ENCODE measurements at places on chromosomes 7 and 10.

- no peak for DNase-seq
Observed at GRCh38 chr7:7857143-7857583, 111.4 kb upstream of the GLCCI1 start.

GRCh38 chr7:22443370-22444180 is 56.4 kb downstream of the STEAP1B start:
- no peak for DNase-seq

- DNase-seq = no peak
Observed at GRCh38 chr7:70082099-70082611, 483.9 kb downstream of the AUTS2 start.

- no peak for DNase-seq
Observed at GRCh38 chr7:105046414-105046813, 32.4 kb downstream of the KMT2E start.

DNA sequence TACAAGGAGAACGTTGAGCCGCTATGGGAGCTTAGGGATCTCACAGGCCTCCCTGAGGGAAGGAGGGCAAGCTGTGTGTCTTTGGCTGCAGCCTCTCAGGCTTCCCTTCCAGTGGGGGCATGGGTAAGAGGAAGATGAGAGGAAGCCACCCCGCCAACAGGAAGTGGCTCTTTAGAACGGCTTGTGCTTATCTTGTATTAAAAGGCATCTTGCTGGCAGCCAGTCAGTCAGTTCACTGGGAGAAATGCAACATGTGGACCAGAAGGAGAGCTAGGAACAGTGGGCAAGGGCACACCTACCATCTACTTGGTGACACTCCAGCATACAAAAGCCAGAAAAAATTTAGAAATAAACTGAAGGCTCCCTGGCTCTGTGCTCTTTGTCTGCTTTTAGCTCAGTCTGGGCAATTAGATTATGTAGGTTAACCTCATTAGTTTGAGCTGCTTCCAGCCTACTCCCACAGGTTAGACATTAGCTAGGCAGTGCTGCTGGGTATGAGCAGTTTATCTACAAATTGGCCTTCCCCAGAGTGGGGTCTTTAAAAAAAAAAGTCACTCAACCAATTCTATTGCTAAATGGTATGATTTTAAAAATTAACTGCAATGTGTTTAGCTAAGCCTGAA is 595.9 kb downstream of the KCNMA1 start:
- DNase-seq = no peak

- DNase-seq = no peak
Observed at GRCh38 chr7:44771358-44771757, 22.7 kb downstream of the ZMIZ2 start.

- no peak for DNase-seq
Observed at GRCh38 chr7:116582164-116582732, 57.4 kb downstream of the CAV1 start.

- DNase-seq = no peak
Observed at GRCh38 chr7:107946881-107947280, 55.9 kb downstream of the DLD start.

- no peak for DNase-seq
Observed at GRCh38 chr10:122850705-122851640, 5.3 kb upstream of the CUZD1 start.

- no peak for DNase-seq
Observed at GRCh38 chr7:94344826-94345225, 49.9 kb upstream of the COL1A2 start.

- DNase-seq = no peak
Observed at GRCh38 chr10:101840102-101840684, 3.4 kb downstream of the KCNIP2 start.

- DNase-seq = no peak
Observed at GRCh38 chr10:13684252-13684791, 97.6 kb downstream of the PRPF18 start.

DNA sequence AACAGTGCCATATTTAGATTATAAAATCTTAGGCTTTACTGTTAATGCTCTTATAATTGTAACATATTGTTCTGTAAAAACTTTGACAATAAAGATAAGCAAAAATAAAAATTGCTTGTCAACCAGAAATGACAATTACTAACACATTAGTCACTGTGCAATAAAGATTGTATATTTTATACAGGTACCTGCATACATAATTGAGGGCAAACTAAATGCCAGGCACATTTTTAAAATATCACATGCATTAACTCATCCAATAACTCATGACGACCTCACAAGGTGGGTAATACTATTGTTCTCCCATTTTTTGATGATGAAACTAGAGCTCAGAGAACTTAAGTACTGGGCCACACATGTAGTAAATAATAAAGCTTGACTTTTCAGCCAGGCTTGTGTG is 1020.2 kb upstream of the C7orf33 start:
- DNase-seq = no peak

DNA sequence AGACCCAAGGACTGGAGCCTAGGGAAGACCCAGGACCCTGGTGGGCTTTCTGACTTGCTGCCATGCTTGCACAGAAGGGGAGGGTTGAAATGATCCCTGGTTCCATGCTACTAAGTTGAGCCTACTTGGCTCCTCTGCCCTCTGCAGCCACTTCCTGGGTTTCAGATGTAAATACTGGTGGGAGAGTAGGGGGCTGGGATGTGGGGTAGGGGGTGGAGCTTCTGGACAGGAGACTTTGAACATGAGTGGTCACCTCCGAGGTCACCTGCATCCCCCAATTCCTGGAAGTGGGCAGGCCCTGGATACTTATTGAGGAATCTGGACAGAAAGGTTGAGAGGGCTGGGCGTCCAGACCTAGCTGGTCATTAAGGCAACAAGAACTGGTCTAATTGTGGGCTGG is 2.9 kb upstream of the ZMIZ1 start:
- no peak for DNase-seq

DNA sequence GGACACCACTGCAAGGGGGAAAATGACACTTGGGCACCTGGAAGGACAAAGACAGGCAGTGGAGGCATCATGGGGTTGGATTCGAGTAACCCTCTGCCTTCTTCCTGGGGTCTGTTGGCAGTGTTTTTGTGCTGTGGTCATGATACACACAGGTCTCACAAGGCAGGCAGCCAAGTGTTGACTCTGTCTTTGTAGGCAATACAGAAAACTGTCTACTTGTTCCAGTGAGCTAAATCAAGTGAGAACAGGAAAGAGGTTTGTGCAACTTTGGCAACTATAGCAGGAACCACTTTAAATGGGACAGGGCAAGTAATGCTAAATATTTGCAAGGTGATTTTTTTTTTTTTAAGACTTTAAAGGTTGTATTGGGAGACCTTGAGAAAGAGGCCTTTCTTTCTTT is 578.6 kb upstream of the GALNT17 start:
- DNase-seq = no peak

GRCh38 chr7:69166979-69167516 is 431.2 kb upstream of the AUTS2 start:
- no peak for DNase-seq

GRCh38 chr10:30493609-30494530 is 59.9 kb downstream of the MAP3K8 start:
- no peak for DNase-seq

DNA sequence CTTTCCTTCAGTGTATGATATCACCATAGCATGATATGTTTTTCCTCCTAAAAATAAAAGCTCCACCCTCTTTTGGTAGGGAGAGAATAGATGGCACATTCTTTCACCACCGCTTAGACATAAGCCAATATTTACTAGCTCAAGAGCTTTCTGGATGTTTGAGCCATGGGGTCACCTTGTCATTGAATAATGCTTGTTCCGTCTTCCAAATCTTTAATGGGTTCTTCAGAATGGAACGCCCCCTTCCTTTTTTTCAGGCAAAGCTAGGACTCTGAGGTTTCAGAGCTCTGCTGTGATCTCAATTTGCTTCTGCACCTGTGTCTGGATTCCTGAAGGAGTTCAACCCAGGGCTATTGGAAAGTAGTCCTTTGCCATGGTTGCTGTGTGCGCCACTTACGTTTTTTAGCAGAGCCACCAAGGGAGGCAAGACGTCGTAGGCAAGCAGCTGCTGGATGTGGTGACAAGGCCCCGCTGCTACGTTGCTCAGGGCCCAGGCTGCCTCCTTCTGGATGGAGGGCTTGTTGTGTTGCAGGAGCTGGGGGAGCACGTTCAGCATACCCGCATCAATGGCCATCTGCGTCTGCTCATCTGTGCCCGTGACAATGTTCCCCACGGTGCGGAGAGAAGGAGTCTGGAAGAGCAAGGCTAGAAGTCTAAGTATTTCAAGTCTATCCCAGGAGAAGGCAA is 23.2 kb downstream of the KPNA7 start:
- DNase-seq = no peak

- no peak for DNase-seq
Observed at GRCh38 chr10:7230951-7231350, 179.9 kb downstream of the SFMBT2 start.

GRCh38 chr7:7517754-7518153 is 17.9 kb downstream of the COL28A1 start:
- no peak for DNase-seq

DNA sequence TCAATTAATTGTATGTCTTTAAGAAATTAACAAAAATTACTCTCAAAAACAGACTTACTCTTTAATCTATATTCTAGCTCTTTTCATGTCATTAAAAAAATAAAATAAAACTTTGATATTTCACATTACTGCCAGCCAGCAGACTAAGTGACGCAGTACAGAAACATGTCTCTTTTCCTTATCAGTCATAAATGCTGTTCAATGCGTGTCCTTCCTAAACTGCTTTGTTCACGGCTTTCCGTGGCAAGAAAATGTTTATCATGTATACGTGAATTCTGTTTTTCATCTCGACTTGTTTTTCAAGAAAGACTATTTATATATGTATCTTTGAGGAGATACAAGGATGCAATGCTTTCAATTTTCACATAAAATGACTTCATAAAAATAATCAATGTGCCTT is 182.4 kb downstream of the DOCK4 start:
- no peak for DNase-seq

GRCh38 chr7:143225047-143225446 is 3.2 kb downstream of the TAS2R40 start:
- DNase-seq = no peak

DNA sequence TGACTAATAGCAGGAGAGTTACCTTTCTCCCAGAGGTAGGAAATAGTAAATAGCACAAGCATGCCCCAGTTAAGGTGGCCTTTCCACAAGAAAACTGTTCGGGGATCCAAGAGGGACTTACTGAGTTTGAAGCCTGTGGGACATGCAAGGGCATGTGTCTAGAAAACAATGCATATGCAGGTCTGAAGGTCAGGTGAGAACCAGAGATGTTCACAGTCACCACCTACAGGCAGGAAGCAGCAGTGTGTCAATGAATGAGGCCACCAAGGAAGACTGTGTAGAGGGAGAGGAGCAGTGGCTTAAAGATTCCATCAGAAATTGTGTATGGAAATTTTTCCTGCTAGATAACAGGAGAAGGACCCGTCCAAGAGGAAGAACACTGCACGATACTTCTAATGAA is 66.0 kb downstream of the CALD1 start:
- no peak for DNase-seq

GRCh38 chr7:130279286-130279685 is 12.6 kb downstream of the CPA2 start:
- DNase-seq = no peak

DNA sequence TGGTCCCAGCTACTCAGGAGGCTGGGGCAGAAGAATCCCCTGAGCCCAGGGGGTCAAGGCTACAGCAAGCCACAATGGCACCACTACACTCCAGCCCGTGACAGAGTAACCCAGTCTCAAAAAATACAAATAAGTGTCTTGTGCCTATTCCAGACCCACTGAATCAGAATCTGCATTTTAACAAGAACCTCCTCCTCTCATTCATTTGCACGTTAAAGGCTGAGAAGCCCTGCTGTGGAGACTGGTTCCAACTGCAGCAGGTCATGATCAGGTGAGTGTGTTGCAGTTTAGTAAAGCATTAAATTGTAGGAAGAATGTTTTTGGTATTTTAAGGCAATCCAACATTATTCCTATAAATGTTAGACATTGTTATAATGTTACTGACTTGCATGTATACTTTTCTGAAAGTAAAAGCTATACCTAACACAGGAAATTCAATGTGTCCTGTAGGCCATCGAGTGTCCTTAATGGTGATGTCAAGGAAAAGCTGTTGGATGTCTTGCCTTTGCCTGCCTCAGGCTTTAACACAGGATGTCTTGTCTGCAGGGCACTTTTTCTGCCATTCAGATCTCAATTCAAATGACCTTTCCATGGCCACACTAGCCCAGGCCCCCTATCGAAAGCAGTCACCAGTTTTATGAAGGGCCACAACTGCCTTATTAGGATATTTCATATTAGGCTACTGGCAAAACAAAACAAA is 30.4 kb downstream of the MKRN1 start:
- no peak for DNase-seq

DNA sequence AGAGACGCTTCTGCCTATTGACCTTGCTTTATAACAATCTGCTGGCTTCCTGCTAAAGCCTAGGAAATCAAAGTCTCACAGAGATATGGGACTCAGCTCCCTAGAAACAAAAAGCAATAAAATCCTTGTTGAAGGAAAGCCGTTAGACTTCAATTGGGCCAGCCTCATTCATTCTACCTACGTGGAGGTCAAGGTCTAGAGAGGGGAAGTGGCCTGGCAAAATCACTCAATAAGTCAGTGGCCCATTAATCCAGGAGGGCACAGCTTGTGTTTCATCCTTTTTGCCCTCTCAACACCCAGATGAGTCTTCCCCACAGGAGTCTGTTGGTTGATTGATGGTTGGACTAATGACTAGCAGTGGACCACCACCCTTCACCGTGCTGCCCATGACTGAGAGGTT is 40.5 kb upstream of the ACSL5 start:
- no peak for DNase-seq

- DNase-seq = no peak
Observed at GRCh38 chr7:155576900-155577508, 30.6 kb upstream of the CNPY1 start.

DNA sequence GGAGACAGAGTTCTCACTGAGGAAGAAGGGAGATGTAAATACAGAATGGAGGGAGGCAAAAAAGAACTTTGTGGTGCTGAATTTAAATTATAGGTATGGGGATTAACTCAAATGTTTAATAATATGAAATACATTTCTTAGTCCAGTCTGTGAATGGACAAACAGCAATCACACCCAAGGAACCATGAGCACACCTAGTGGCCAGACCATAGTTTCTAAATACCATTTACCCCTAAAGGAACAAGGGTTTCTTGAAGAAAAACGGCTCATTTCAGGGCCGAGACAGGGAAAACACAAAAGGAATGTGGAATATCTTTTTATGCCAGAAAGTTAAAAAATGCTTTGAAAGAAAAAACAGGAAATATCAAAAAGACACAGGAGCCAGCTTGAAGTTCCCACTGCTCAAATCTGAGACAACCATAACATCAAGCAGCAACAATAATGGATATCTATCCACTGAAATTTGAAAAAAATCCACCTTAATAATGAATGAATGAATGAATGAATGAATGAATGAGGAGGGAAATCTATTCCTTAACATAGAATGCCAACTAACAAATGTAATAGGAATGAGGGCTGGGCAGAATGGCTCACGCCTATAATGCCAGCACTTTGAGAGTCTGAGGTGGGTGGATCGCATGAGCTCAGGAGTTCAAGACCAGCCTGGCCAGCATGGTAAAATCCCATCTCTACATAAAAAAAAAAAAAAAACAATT is 8.6 kb downstream of the IPMK start:
- DNase-seq = no peak

DNA sequence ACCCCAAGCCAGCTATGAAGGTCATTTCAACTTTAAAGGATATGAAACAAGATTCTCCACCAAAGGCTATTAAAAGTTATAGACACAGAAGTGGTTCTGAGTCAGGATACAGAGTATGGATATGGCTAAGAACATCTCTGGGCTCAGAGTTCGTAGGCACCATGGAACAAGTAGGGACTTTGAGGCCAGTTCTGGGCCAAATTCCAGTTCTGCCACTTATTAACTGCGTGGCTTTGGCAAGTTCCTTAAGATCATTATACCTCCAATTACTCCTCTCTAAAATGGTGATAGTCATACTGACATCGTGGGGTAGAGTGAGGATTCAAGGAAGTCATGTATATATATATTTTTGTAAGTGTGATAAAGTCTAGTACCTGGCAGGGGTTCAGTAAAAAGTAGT is 105.8 kb upstream of the NFE2L3 start:
- DNase-seq = no peak
